ENCODE measurements at places on chromosomes 5 and 9.
A peak's percentile ranks its signal among the peaks of the same experiment; 100 is the strongest.

DNA sequence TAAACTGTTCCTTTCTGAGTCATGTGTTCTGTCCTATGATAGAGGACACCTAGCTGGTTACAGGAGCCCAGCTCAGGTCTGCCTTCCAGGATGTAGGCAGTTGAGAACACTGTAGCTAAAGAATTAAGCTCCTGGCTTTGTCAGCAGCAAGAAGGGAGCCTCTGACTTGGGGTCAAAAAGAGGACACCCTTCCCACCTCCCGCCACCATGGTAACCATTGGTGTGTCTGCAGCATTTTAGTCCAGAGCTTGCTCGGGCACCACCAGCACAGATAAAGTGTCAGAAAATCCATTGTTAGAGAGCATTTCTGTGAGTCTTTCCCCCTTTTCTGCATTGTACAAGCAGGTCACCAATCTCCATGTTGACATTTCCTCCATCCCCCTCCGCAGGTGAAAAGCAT is 181.7 kb downstream of the DOCK8 start:
- no peak for DNase-seq

DNA sequence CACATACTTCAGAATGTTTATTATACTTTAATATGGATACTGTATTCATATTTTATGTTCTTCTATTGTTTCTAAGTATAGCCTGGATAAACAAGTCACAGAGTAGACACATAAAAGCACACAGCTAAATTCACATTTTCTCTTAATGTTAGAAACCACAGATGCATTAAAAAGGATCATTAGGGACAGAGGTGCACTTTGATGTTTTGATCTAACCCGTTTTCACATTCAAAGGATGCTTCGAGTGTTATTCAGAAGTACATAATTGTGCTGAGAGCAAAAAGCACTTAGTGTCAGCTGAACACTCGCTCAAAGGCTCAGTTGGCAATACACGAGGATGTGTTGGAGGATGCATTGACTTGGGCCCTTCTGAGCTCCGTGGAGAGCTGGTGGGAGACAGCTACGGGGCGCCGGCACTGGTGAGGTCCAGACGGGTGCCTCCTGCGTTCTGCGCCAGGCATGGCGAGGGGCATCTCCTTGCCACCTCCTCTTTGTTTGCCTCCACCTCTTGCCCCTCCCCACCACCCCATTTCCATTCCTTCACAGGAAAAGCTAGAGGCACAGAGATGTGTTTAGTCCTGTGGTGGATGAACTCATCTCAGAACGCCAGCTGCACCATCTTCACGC is 35.5 kb downstream of the MED10 start:
- no peak for DNase-seq

- DNase-seq: no peak
Measured at GRCh38 chr5:5678909-5679308, 256.4 kb downstream of the ICE1 start.

DNA sequence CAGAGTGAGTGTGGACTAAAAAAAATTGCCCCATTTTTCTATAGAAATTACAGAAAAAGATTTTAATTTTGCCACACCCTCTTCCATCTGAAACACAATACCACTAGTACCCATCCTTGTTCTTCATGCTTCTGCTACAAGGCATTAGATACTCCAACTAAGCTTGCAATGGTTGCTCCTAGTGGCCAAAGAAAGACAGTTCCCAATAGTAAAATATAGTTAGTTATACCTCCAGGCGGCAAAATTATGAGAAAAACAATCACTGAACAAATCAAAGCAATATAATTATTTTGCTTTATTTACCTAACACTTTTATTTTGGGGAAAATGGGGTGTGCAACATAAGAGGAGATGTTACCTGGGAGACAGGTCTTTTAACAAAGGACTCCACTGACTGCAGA is 101.2 kb downstream of the RAPGEF6 start:
- no peak for DNase-seq

GRCh38 chr9:126423142-126423915 is 96.7 kb downstream of the MVB12B start:
- DNase-seq: no peak

DNA sequence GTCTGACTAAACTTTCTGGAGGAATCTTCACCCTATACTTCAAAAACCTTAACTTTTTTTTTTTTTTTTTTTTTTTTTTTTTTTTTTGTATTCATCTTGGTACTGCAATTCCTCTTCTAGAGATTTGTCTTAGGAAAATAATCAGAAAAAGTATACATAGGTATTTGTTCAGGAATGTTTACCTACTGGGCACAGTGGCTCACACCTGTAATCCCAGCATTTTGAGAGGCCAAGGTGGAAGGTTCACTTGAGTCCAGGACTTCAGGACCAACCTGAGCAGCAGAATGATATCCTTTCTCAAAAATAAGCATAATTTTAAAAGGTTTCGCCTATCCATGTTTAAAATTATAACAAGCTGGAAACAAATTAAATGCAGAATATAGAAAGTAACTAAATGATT is 33.3 kb upstream of the NREP start:
- DNase-seq: no peak

- no peak for DNase-seq
Measured at GRCh38 chr9:96515621-96516470, 65.9 kb downstream of the HABP4 start.

GRCh38 chr9:87471746-87472145 is 25.9 kb upstream of the DAPK1 start:
- no peak for DNase-seq

- no peak for DNase-seq
Measured at GRCh38 chr5:122730037-122730436, 44.8 kb upstream of the SNX2 start.

DNA sequence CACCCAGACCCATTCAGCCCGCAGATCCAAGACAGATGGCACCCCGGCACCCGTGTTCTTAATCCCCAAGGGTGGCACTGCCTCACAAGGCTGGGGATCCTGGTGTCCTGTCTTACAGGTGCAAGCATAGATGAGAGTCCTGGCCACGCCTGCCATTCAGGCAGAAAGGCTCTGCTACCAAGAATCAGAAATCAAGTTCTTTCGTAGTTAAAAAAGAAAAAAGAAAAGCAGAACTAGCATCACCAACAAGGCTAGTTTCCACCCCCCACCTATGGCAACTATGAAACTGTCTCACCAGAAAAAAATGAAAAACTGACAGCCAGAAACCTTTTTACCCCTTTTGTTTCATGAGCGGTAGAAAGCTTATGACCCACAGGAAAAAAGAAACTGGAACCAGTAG is 170.4 kb downstream of the SYK start:
- no peak for DNase-seq

DNA sequence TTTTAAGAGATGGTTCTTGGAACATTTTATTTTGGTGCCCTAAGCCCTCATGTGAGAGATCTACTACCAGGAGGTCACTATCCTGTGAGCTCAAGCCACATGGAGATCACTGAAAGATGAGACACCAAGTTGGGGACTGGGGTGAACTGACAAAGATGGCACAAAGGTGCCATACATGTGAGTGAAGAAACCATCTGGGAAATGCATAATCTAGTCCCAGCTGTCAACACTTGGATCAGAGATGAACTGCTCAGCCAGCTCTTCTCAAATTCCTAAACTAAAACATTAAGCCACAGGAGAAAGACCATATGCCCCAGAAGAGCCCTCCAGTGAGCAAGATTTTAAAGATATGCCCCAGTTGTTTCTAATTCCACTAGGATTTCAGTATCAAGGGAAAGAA is 22.2 kb upstream of the MYOT start:
- DNase-seq: no peak

DNA sequence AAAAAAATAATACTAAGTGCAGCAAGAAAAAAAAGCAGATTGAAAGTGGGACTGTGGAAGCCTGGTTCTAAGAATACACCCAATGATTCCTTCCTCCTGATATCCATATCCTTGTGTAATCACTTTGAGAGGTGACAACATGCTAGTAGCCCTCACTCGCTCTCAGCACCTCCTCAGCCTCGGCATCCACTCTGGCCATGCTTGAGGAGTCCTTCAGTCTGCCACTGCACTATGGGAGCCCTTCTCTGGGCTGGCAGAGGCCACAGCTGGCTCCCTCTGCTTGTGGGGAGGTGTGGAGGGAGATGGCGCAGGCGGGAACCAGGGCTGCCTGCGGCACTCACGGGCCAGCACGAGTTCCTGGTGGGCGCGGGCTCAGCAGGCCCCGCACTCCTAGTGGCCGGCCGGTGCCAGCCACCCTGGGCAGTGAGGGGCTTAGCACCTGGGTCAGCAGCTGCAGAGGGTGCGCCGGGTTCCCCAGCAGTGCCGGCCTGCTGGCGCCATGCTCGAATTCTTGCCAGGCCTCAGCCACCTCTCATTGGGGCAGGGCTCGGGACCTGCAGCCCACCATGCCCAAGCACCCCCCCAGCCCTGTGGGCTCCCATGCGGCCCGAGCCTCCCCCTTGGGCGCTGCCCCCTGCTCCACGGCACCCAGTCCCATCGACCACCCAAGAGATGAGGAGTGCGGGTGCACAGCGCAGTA is 24.5 kb upstream of the SELENOP start:
- DNase-seq: no peak

DNA sequence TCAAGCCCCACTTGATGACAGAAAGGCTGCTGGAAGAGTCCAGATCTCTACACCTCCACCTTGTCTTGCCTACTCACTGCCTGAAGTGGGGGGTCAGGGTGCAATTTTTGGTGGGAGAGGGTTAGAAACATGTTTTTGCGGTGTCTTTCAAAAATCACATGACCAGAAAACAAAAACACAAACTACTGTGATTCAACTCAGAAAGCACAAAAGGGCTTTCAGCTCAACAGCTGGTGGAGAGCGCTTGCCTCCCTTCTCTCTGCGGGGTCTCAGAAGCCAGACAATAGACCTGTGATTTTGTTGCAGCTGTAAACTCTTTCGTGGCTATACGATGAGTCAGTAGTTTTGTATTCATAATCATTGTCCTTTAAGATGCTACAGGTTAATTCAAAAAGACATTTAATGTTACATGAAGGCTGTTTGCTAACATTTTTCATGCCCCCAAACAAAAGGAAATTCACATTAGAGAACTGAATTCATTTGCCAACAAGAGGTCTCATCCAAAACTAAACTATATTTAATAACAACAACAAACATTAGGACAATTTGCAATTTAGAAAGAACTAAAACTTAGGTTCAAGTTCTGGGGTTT is 172.6 kb upstream of the RAI14 start:
- DNase-seq: no peak

DNA sequence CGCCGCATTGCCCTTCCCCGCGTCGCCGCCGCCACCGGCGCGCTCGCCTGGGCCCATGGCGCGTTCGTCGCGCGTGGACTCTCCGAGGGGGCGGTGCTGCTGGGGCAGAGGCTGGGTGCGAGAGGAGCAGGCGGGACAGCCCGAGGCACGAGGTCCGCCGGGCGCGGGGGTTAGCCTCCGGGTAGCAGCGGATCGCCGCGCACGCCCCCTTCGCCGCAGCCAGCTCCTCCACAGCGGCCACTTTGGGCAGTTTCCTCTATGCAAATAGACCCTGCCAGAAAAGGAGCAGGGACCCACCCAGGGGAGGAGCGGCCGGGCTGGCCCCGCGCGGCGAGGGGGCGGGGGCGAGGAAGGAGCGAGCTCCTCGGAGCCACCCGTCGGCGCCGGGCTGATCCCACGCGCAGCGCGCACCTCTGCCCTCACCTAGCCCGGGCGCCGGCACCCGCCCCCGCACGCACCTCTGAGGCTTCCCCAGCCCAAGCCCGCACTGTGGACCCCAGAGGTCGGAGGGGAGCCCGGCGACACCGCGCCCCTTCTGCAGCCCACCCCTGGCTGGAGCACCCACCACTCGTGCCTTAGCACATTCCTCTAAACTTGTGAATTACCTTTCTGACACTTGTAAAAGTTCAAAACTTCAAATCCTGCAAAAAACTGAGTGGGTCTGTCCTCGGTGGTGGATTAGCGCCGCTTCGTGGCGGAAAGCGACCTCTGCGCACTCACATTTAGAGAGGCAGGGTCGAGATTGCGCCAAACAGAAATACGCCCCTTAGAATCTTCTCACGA is at the start of gene COL23A1:
TSS of gene COL23A1 (minus strand) at position 253 of the 783 bp plus-strand sequence.
- peak; percentile 22 for DNase-seq

Measured in stimulated activated CD8-positive, alpha-beta memory T cell treated with anti-CD3 and anti-CD28 coated beads, Interleukin-2, amount 100 ng/mL, for 48 hours (primary cell).